ENCODE measurements at places on chromosomes 1 and 21.

- no peak for DNase-seq
Observed at GRCh38 chr1:1984560-1985070, 19.0 kb downstream of the CFAP74 start.

GRCh38 chr1:25809283-25809926 lies 9.4 kb downstream of the SELENON start:
- no peak for DNase-seq

DNA sequence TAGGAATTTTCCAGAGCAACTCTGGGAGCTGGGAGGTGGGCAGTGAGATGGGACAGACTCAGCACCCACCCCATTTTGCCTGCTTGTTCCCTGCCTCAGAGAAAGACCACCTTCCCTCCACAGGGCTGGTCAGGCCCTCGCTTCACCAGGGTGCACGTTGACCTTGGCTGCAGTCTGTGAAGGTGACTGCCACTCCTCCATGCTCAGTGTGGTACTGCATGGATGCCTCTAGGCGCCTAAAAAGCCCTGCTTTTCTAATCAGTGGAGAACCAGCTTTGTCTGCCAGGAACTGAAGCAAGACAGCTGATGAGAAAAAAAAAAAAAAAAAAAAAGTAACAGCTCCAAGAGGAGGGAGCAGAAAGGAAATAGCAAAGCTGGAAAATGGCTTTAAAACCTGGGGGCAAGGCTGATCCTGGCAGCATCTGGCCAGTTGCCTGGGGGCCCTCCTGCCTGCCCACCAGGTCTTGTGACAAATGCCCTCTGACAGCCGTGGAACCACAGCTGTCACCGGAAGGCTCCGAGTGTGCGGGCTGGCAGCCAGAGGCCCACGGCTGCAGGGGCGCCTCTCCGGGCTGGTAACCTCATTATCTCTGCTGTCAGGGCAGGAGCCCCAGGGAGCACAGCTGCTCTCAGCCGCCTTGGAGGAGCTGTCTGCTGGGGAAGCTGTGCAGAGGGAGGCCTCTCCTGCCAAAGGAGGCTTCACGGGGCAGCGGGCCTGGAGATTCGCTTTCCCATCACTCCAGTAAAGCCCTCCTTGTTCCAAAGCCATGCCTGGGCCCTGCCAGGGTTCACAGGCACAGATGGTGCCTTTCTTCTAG lies 13.7 kb downstream of the KIAA1614 start:
- no peak for DNase-seq

- DNase-seq: no peak
Observed at GRCh38 chr1:167774710-167775109, 52.9 kb downstream of the MPZL1 start.

- no peak for DNase-seq
Observed at GRCh38 chr1:101101360-101101759, 75.8 kb upstream of the DPH5 start.

- DNase-seq: no peak
Observed at GRCh38 chr1:53066891-53067738, 5.1 kb downstream of the PODN start.

- DNase-seq: no peak
Observed at GRCh38 chr1:157202331-157202730, 64.1 kb upstream of the ETV3 start.

GRCh38 chr21:26715878-26716506 lies 129.2 kb downstream of the ADAMTS1 start:
- DNase-seq: peak; percentile 80

DNA sequence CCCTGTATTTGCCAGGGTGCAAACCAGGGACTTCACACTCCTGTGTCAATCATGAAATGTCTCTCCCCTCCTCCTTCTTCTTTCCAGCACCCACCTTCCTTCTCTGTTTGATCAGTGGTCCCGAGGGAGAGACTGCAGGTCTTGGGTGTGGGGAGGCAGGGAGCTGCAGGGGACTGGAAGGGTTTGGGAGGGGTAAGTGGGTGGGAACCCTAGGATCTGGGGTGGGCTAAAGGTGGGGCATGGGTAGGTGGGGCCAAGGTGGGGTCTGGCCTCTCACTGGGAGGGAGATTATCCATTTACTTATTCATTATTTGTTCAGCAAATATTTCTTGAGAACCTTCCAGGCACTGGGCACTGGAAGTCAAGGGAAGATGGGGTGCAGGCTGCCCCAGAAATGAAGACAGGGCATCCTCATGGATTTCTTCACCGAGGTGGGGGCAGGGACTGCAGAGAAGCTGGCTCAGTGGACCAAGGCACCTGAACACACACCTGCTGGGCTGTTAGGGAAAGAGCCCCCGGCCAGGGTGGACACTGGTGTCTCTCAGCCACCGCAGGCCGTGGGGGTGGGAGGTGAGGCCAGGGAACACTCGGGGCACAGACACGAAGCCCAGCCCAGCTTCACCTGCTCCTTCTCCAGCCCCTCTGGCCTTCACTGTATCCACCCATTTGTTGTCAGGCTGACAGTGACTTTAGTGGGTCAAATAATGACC lies 193.9 kb upstream of the C1orf174 start:
- no peak for DNase-seq

DNA sequence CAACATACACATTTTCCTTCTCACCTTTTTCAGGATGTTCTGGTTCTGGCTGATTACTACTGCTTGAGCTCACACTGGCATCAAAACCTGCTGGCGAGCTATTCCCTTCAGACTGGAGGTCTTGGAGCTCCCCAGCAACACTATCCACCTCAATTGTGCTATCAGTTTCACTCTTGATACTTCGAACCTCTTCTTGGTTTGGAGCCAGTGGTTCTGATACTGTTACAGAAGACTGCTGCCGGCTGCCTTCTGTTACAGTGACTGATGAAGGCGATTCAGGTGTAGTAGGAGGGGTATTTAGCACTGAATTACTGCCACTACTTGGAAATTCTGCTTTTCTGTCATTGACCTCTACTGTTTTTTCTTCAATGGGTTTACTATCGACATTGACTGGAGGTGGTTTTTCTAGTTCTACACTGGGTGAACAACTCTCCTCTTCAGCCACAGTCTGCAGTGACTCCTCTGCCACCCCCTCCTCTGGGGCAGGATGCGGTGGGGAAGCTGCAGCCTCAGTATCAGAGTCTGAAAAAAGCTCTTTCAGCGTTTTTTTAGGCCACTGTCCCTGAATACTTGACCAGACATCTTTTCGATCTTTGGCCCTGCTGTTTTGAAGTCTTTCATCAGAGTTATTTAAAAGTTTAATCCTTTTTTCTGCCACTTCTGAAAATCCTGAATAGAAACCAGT lies 20.7 kb upstream of the RBM34 start:
- no peak for DNase-seq

- DNase-seq: no peak
Observed at GRCh38 chr1:153958961-153959260, 499 bp upstream of the CRTC2 start.

All from urothelium cell line (cell line).